ENCODE measurements at places on chromosomes 12 and 14. TPM values are rescaled to one million over a fixed set of nuclear protein-coding genes. Genes with fewer than 3 reads are reported as not detected.

The IL26 gene
- total RNA-seq = not detected

The VRTN gene
- total RNA-seq = not detected

The APOF gene
- not detected for total RNA-seq

The WNT1 gene
- not detected for total RNA-seq

The NANOG gene
- under 0.01 TPM for total RNA-seq

The LTBP2 gene
- 11.6 TPM for total RNA-seq

The SMIM41 gene
- not detected for total RNA-seq

The TAS2R9 gene
- 0.14 TPM for total RNA-seq

The CMTM5 gene
- not detected for total RNA-seq

The RNU6-8 gene
- total RNA-seq = not detected

The RD3L gene
- not detected for total RNA-seq

The PKP2 gene
- total RNA-seq = 56.0 TPM

The PPM1A gene
- total RNA-seq = 40.3 TPM

The METAP2 gene
- total RNA-seq = 63.1 TPM

The NYNRIN gene
- 23.3 TPM for total RNA-seq
